ENCODE measurements at places on chromosomes 1 and 21. TPM values are rescaled to one million over a fixed set of nuclear protein-coding genes. Genes with fewer than 3 reads are reported as not detected.
A peak's percentile ranks its signal among the peaks of the same experiment; 100 is the strongest.

DNA sequence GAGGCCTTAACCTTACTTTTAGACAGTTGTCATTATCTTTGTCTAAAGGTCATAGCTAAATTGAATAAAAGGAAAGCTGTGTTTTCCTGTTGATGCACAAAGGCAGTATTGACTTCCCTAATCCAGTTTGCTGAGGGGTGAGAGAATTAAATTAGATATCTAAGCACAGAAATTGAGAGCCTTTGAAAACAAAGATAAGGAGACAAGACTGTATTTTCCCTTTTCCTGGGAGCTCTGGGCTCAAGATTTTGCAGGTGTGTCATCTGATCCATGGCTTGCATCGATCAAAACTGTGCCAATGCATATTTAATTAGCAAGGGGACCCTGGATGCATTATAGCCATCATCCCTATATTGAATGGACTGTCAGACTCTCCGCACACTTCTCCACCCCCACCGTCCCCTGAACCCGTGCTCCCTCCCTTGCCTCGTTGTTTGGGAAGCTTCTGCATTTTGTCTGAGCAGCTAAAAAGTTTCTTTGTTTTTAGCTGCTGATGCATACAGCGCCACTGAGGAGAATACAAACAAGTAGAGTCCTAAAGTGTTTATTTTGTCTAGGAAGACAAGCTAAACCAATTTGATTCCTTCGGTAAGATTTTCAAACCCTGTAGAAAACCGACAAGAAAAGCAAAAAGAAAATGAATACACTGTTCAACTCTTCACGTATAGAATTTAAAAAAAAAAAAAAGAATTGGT, 186.3 kb downstream of the NFIA start:
- no peaks in the 10 kb centered on the region for H3K36me3 ChIP-seq
- no peak for DNase-seq
- no peaks in the 10 kb centered on the region for H3K27me3 ChIP-seq
- H3K4me1 ChIP-seq = peaks cover 21% of the 10 kb centered on the region
- H3K4me3 ChIP-seq = no peak overlapping the region

- H3K4me3 ChIP-seq = no peak overlapping the region
- H3K27ac ChIP-seq = no peak overlapping the region
- no peaks in the 10 kb centered on the region for H3K36me3 ChIP-seq
- no peaks in the 10 kb centered on the region for H3K4me1 ChIP-seq
Observed at GRCh38 chr1:12637693-12638092, 6.2 kb upstream of the AADACL4 start.

GRCh38 chr21:31041295-31042079, 3.2 kb upstream of the KRTAP19-8 start:
- no peak overlapping the region for H3K27ac ChIP-seq
- H3K27me3 ChIP-seq = no peaks in the 10 kb centered on the region
- H3K4me1 ChIP-seq = no peaks in the 10 kb centered on the region

DNA sequence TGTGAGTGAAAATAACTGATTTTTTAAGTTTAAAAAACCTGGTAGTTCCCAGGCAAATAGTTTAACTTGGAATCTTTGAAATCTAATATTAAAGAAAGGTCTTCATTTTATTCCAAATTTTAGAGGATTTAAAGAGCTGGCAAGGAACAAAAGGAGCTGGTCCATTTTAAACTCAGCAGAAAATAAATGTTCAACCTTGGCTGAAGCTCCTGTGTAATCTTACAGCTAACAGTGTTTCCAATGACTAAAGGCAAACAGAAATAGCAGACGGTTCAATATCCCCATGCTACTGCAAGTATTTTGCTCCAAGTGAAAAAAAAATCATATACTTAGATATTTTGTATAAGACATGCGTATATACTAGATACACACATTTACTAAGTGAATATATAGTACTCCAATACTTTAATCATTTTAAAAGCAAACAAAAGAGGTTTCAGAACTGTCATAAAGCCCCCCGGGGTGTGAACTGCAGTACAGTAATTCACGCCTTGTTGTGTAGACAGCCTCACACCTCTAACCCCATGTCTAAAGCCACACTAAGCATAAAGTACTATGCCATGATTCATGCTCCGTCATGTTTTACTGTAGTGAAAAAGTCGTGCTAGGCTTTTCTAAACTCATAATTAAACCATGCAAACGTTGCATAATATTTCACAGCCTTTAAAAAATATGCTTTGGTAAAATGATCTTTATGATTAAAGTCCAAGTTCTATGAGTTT, 132.2 kb downstream of the CLIC6 start:
- H3K4me1 ChIP-seq = no peaks in the 10 kb centered on the region
- H3K27ac ChIP-seq = no peak overlapping the region
- DNase-seq = no peak
- H3K4me3 ChIP-seq = no peak overlapping the region
- no peaks in the 10 kb centered on the region for H3K27me3 ChIP-seq

DNA sequence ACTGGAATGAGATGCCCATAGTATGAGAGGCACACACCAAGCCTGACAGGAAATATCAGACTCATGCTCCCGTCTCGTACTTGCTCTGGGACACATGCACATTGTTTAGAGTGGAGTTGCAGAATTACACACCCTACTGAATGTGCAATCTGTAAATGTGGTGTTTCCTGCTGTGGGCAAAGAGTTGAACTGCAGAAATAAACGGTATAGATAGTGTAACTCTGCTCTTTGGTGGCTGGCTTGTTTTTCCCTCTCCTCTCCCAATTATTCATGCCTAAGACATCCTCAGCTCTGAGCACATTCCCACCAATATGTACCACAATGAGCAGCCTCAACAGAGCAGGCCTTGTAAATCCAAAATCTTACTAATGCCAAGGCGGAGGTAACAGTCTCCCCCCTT, 90.1 kb upstream of the DIRAS3 start:
- peaks cover 14% of the 10 kb centered on the region for H3K36me3 ChIP-seq
- H3K4me1 ChIP-seq = peaks cover 8% of the 10 kb centered on the region
- H3K4me3 ChIP-seq = no peak overlapping the region

DNA sequence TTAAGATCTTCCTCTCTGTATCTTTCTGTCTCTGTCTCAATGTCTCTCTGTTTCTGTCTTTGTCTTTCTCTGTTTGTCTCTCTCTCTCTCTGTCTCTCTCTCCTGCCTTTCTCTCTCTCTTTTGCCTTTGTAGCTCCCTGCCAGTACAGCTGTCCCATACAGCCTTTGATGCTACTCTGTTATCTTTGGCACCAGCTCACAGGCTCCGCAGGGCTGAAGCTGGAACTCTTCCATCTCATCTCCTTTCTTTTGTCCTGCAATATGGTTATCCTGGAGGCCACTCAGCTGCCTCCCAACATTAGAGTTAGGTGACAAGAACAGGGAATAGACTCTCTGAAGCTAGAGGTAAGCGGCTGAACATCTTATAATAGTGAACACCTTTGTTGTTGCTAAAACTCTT, 354.3 kb upstream of the NEGR1 start:
- H3K27me3 ChIP-seq = no peaks in the 10 kb centered on the region
- DNase-seq = no peak
- no peaks in the 10 kb centered on the region for H3K36me3 ChIP-seq
- no peak overlapping the region for H3K4me3 ChIP-seq

DNA sequence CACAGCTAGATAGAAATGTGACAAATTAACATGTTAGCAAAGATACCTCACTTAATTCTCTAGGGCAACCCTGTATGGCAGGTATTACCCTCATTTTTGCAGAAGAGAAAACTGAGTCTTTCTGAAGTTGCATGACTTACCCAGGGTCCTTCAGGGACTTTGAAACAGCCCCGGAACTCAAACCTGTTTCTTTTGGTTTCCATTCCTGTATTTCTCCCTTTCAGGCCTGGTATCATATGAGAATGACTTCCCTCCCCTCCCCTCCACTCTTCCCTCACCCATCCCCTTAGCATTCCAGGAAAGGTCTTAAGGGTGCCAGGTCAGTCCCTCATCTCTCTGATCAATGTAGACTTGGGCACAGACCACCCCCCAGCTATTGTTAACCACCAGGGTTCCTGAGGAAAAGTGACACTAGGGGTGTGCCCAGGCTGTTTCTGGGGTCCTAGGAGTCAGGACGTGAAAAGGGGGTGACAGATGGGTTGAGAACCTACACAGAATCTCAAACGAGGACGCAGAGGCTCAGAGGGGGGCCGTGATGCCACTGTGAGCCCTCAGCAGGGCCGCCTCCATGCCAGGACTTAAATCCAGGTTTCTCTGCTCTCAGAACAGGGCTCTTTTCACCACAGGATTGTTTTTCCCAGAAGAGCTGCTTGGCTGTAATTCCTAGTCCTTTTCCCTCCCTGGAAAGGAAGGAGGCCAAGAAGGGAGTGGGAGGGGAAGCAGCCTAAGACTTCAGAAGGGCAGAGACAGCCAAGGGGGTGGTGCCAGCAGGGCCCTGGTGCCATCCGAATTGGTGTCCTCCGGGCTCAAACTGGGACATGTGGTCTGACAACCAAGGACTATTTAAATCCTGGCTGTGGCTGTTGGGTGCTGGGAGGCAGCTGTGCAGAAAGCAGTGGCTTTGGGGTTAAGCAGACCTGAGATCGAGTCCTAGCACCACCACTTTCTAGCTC, 2.1 kb upstream of the WASF2 start:
- H3K27ac ChIP-seq = peak overlapping the region; percentile 89
- no peak overlapping the region for H3K4me3 ChIP-seq
- DNase-seq = peak; percentile 47
- no peaks in the 10 kb centered on the region for H3K27me3 ChIP-seq
- no peaks in the 10 kb centered on the region for H3K36me3 ChIP-seq

GRCh38 chr1:110675060-110675791, 486 bp upstream of the KCNA3 start:
- peaks cover 35% of the 10 kb centered on the region for H3K27me3 ChIP-seq
- no peak for DNase-seq
- H3K4me3 ChIP-seq = no peak overlapping the region

DNA sequence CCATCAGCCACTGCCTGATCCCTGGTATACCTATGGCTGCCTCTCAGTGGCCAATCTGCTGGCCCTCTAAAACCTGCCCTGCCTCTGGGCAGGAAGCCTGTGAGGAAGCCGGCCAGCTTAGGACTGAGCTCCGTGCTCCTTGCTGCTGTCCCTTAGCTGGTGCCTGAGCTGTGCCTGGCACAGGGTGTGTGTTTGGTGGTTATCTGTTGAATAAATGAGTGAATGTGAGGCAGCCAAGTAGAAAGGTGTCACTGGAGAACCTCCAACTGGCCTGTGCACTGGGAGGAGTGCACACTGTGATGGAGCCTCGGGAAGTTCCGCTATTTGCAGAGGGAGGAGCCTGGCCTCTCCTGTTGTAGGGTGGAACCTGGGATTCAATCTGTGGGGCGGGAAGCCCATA, 63.4 kb upstream of the STUM start:
- peak; percentile 15 for DNase-seq
- no peaks in the 10 kb centered on the region for H3K36me3 ChIP-seq
- H3K27me3 ChIP-seq = no peaks in the 10 kb centered on the region

- no peak overlapping the region for H3K27ac ChIP-seq
- peaks cover 3% of the 10 kb centered on the region for H3K4me1 ChIP-seq
- H3K27me3 ChIP-seq = no peaks in the 10 kb centered on the region
- no peak overlapping the region for H3K4me3 ChIP-seq
Observed at GRCh38 chr1:59752556-59753414, 62.0 kb upstream of the HOOK1 start.

DNA sequence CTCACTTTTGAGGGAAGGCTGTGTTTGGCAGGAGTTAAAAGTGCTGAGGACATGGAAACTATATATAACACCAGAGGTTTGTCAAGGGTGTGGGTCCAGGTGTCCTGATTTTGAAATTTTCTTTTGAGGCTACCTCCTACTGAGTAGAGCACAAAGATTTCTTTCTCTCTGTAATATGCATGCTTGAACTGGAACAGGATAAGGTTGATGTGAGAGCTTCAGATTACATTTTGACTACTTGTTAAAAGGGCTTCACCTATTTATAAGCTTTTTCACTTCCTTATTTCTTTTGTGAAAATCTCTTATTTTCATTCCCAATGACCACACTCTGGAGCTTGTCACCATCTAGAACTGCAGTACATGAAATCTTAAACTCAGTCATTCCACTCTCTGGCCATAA, 59.8 kb upstream of the PLA2G4A start:
- H3K4me1 ChIP-seq = no peaks in the 10 kb centered on the region
- no peak overlapping the region for H3K27ac ChIP-seq
- no peaks in the 10 kb centered on the region for H3K27me3 ChIP-seq
- peak; percentile 33 for DNase-seq

GRCh38 chr1:1356166-1356795, 2.1 kb downstream of the MXRA8 start:
- no peak overlapping the region for H3K27ac ChIP-seq
- peaks cover 3% of the 10 kb centered on the region for H3K36me3 ChIP-seq
- no peak overlapping the region for H3K4me3 ChIP-seq
- H3K27me3 ChIP-seq = no peaks in the 10 kb centered on the region

GRCh38 chr1:229629261-229629660, 3.2 kb downstream of the URB2 start:
- H3K4me3 ChIP-seq = no peak overlapping the region
- no peaks in the 10 kb centered on the region for H3K27me3 ChIP-seq
- H3K27ac ChIP-seq = no peak overlapping the region
- no peaks in the 10 kb centered on the region for H3K36me3 ChIP-seq
- DNase-seq = no peak
- H3K4me1 ChIP-seq = peaks cover 5% of the 10 kb centered on the region

DNA sequence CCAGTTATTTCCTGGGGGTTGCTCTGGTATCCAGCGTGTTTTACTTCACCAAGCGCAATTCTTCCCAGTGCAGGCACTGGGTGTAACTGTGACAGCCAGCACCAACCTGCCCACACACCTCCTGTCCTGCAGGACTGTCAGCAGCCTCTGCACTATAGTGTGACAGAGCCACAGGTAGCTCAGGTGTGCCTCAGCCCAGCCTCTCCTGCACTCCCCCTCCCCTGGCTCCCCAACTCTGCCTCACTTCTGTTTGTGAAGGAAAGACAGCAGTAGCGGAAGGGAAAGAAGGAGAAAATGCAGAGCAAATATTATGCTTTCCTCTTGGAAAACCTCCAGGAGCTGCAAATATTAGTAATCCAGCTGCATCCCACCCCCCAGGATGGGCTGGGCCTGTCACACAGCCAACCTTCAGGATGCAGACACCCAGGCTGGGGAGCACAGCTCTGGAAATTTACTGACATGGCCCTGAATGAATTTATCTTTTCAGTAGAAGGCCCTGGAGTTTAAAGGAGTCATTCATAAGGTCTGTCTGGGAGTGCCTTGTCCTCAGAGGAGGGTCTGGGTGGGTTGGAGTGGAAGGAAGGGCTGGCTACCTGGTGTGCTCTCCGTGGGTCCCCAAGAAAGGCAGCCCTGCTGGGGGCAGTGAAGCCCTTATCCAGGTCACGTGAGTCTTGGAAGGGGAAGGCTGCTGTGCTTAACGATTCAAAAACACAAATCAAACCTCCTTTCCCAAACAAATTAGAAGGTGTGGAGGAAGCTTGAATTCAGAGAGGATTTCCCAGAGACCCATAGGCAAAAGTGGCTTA, 20.9 kb downstream of the CAPN2 start:
- H3K27me3 ChIP-seq = no peaks in the 10 kb centered on the region
- peaks cover 24% of the 10 kb centered on the region for H3K4me1 ChIP-seq
- DNase-seq = peak; percentile 91
- no peak overlapping the region for H3K4me3 ChIP-seq

Gene KLF17
- not detected for total RNA-seq

Gene KCNC4
- total RNA-seq = 9.2 TPM

Gene RPTN
- not detected for total RNA-seq

Gene GABPB2
- total RNA-seq = 16.0 TPM

Gene GALNT2
- 101 TPM for total RNA-seq

Gene SAMD11
- total RNA-seq = 26.3 TPM

Gene GNAT2
- not detected for total RNA-seq

Gene CALML6
- total RNA-seq = 0.17 TPM

Data from lung (tissue), 17 donors.